ENCODE measurements at places on chromosomes 11 and 22.

DNA sequence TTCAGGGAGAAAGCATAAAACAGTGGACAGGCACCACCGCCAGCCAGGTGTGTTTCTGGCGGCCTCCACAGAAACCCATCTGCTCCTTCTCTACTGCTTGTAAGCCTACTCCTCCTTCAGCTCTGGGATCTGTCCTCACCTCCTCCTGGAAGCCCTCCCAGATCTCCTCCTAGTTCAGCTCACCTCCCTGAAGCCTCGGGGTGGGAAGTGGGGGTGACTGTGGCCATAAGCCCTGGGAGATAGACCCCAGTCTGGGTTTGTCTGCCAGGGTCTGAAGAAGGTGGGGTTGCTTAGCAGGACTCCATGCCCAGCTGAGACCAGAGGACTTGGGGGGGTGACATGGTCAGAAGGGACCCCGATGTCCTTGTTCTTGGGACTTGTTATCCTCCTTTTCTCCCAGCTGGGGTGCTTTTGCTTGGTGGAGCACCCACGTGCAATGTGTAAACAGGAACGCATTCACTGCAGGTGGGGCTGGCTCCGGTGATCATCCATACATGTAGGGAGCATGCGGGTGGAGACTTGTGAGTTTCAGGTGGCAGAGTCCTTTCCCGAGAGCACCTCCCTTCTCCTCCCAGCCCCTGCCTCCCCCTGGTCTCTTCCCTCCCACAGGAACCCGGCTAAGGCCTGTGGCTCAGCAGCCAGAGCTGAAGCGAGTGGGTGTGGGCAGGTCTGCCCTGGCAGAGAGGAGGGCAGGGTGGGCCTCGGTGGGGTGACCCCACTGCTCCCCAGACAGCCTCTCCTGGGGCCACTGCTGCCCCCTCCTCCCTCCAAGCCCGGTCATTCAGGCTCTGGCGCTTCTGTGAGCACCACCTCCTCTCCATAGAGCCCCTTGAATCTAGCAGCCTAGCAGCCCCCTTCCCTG is 25.9 kb downstream of the MRGPRG start:
- DNase-seq: no peak

GRCh38 chr22:43819931-43820640 is 8.0 kb upstream of the EFCAB6 start:
- no peak for DNase-seq

DNA sequence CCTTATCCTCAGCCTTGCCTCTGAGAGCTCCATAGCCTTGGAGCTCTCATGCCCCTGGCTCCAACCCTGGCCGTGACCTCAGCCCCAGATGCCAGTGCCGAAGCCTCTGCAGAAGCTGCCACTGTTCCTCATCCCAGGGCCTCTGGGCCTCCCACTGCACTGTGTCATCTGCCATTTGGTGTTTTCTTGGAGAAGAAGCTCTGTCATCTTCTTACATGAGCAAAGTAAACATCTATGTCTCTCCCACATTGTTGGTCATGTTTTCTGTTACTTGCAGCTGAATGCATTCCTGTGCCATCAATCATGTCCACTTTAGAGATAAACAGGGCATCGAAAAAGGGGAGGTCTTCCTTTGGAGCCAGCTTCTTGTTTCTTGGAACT is 45.0 kb upstream of the FTH1 start:
- peak; percentile 74 for DNase-seq

DNA sequence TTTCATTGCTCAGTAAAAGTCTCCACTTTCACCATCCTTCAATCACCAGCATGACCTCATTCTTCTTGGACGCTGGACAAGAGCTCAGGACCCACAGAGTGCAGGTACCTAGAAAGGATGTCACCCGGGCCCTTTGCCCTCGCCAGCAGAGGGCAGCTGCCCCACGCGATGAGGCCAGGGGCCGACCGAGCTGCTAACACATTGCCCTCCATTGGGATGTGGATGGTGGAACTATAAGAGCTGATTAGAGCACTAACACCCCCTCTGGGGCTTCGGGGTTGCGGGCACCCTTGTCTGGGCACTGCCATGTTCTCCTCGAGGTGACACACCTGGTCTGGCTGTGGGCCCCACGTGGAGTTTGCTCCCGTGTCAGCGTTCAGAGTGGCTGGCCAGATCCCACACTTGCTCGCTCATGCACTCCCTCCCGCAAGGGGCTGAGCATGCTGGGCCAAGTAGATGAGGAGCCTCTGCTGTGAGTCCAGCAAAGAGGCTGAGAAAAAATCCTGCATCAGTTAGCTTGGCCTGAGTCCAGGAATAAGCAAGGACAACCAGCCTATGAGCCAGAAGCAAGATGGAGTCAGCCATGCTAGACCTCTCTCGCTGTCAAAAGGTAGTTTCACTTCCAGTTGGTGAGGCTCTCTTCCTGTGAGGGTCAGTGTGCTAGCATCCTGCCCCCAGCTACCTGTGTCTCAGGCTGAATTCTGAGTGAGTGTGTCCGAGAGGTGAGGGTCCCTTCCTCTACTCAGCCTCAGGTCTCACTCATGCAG is 9.8 kb downstream of the KRTAP5-6 start:
- no peak for DNase-seq

DNA sequence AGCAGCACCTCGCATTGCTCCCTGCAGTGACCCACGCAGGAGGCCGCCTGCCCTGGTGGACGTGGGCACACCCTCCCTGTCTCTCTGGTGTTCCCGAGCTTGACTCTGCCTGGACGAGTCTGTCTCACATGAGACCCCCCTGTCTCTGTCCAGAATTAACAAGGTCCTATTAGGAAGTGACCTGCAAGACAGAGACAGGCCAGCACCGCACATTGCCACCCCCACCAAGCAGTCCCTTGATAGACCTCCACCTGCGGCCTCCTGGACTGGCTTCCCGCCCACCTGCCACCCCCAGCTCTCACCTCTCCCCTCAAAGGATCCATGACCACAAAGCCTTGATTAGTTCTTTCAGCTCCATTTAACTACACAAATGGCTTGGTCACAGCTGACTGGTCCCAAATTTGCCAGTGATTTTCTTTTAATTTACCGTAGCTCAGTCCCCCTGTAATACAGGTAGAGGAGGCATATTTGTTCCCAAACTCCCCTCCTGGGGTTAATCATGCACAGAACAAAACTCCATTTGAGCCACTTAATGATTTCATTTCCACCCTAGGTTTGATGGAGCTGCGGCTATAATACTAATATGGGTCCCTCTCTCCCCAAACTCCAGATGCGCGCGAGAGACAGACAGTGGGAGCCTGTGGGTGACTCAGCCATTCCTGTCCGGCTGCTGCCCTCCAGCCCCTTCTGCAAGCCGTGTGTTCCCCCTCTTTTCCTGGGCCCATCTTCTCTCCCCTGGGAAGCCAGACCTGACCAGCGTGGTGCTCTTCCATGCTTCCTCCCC is 11.2 kb downstream of the SPATA19 start:
- no peak for DNase-seq

GRCh38 chr11:44005956-44006355 is 41.8 kb upstream of the ACCSL start:
- no peak for DNase-seq
